ENCODE measurements at places on chromosomes 4 and X.
A peak's percentile ranks its signal among the peaks of the same experiment; 100 is the strongest.

DNA sequence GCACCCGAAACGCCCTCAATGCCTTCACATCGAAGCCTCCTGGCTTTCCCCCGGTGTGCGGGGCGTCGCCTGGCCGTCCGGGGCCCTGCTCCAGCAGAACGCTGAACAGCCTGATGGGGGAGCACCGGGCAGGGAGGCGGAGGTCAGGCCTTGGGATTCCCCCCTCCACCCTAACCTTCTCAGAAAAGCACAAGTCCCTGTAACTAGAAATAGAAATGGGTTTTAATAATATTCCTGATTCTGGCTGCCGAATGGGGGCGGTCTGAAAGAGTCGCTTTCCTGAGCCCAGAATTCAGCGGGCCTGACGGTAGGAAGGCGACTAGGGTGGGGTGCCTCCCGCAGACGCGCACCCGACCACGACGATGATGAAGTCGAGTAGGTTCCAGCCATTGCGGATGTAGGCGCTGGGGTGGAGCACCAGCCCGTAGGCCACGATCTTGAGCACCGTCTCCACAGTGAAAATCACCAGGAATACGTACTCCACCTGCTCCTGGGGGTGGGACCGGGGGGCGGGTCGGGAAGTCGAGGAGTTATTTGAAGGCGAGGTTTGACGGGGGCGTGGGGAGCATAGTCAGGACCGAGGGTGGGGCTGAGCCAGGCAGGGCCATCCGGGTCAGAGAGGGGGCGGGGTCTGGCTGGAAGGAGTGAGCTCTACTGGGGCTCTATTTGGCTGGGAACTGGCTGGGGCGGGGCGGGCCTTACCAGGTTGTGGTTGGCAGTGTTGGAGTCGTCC is 2.5 kb downstream of the CACNA1F start:
- H3K36me3 ChIP-seq = no peaks in the 10 kb centered on the region
- DNase-seq = peak; percentile 80
- peak overlapping the region; percentile 63 for H3K27ac ChIP-seq
- peak overlapping the region; percentile 38 for H3K4me3 ChIP-seq
- no peaks in the 10 kb centered on the region for H3K27me3 ChIP-seq
- no peaks in the 10 kb centered on the region for H3K4me1 ChIP-seq

DNA sequence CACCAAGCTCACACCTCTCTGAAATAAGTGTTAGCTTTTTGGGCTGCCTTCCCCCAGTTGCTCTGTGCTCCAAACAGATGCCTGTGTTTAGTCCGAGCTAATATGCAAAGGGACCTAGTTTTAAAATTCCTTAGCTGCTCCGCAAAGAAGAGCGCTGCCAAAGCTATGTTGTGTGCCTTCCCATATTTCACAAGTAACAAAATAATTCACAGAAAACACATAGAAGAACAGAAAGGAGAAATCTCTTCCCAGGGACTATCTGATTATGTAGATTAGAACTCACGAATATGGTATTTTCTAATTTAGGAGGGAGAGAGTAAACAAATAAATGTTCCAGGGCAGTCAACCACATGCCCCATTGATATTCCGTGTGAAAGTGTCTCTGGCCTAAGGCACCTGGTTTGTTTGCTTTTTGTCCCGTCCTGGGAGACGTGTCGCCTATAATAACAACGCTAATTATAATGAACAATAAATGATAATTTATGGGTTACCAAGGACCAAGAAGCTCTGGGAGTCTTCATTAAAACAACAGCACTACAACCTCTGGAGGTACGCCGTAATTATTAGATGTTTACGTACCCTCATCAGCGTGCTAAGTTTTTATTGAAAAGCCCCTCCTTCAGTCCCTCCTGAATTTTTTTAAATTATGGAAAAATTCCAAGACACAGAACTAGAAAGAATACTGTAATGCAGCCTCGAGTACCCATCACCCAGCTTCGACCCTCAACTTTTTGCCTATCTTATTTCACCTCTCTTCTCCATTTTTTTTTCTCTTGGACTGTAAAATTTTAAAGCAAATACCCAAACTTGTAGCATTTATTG is 1.2 kb upstream of the CCNG2 start:
- H3K36me3 ChIP-seq = peaks cover 12% of the 10 kb centered on the region
- H3K27me3 ChIP-seq = no peaks in the 10 kb centered on the region
- peak overlapping the region; percentile 93 for H3K4me3 ChIP-seq
- no peak for DNase-seq
- peak overlapping the region; percentile 88 for H3K27ac ChIP-seq
- H3K4me1 ChIP-seq = no peaks in the 10 kb centered on the region

DNA sequence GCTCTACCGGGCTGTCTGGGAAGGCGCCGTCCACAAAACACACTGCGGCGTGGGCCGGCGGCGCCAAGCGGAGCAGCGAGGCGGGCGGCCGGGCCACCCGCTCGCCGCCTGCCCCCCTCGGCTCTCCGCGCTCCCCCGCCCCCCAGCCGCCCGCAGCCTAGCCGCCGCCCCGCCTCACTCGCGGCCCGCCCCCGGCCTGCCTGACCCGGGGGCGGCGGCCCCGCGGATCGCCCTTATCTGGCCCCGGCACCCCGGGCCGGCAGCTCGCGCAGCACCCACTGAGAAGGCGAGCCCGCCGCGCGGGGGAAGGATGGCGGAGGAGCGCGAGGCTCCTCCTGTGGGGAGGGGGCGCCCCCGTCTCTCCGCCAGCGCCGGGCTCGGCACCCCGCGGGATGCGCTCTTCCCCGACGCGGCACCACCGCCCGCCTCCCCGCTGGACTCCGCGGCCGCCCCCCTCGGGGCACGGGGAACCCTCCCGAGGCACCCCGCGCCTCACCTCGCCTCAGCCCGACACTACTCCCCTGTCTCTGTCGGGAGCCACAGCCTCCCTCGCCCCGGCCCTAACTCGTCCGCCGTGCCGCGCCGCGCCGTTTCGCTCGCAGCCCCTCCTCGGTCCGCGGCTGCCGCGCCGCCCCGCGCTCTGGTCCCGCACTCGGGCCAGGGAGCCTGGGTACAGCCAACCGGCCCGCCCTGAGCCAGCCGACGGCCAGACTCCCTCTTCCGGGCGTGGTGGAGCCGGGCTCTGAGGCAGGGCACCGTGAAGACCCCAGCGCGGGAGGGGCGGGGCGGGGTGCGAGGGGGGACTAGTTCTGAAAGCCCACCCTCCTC is 566 bp downstream of the ATP11C start:
- H3K4me3 ChIP-seq = peak overlapping the region; percentile 93
- peak; percentile 72 for DNase-seq
- no peaks in the 10 kb centered on the region for H3K27me3 ChIP-seq
- H3K4me1 ChIP-seq = no peaks in the 10 kb centered on the region
- H3K27ac ChIP-seq = peak overlapping the region; percentile 99

DNA sequence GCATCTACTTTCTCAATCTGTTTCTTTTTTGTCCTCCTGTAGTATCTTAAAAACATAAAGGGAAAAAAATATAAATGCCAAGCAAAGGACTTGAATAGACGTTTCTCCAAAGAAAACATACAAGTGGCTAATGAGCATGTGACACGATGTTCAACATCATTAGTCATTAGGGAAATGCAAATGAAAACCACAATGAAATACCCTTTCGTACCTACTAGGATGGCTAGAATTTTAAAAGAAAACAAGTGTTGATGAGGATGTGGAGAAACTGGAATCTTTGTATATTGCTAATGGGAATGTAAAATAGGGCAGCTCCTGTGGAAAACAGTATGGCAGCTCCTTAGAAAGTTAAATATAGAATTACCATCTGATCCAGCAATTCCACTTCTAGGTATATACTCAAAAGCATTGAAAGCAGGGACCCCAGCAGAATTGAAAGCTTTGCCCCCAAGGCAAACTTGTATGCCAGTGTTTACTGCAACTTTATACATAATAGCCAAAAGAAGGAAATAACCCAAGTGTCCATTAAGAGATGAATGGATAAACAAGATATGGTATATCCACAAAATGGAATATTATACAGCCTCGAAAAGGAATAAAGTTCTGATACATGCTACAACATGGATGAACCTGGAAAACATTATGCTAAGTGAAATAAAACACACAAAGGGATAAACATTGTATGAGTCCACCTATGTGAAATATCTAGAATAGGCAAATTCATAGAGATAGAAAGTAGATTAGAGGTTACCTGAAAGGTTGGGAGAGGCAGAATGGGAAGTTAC is 138.3 kb downstream of the SH3KBP1 start:
- no peak for DNase-seq
- no peaks in the 10 kb centered on the region for H3K27me3 ChIP-seq
- H3K36me3 ChIP-seq = no peaks in the 10 kb centered on the region
- no peak overlapping the region for H3K4me3 ChIP-seq
- H3K4me1 ChIP-seq = peaks cover 5% of the 10 kb centered on the region
- no peak overlapping the region for H3K27ac ChIP-seq

DNA sequence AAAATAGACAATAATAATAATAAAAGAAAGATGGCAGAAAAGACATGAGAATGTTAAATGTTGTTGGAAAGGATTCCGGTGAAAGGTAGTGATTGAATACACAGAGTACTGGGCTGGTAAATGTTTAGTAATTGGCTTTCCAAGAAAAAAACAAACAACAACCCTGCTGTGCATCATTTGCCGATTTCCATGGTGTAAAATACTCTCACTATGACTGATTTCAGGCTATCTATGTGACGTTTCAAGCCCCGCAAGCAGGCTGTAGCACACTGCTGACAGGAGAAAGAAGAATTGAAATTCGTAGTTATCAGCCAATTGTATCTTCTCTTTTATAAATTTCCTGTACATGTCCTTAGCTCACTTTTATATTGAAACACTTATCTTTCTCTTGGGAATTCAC is 13.6 kb upstream of the SEPTIN6 start:
- H3K4me1 ChIP-seq = no peaks in the 10 kb centered on the region
- H3K4me3 ChIP-seq = no peak overlapping the region
- H3K27me3 ChIP-seq = no peaks in the 10 kb centered on the region
- no peak for DNase-seq

- H3K36me3 ChIP-seq = peaks cover 44% of the 10 kb centered on the region
- no peak overlapping the region for H3K27ac ChIP-seq
- no peak overlapping the region for H3K4me3 ChIP-seq
- no peaks in the 10 kb centered on the region for H3K27me3 ChIP-seq
Measured at GRCh38 chr4:128862608-128863311, 53.3 kb downstream of the JADE1 start.

GRCh38 chr4:93759506-93759905 is 69.0 kb upstream of the ATOH1 start:
- H3K4me3 ChIP-seq = no peak overlapping the region
- H3K27me3 ChIP-seq = no peaks in the 10 kb centered on the region
- H3K36me3 ChIP-seq = no peaks in the 10 kb centered on the region
- peak overlapping the region; percentile 75 for H3K27ac ChIP-seq

- H3K27ac ChIP-seq = peak overlapping the region; percentile 9
- H3K4me3 ChIP-seq = no peak overlapping the region
- H3K36me3 ChIP-seq = no peaks in the 10 kb centered on the region
- peaks cover 4% of the 10 kb centered on the region for H3K4me1 ChIP-seq
Measured at GRCh38 chr4:141329174-141329569, 108.5 kb downstream of the ZNF330 start.

DNA sequence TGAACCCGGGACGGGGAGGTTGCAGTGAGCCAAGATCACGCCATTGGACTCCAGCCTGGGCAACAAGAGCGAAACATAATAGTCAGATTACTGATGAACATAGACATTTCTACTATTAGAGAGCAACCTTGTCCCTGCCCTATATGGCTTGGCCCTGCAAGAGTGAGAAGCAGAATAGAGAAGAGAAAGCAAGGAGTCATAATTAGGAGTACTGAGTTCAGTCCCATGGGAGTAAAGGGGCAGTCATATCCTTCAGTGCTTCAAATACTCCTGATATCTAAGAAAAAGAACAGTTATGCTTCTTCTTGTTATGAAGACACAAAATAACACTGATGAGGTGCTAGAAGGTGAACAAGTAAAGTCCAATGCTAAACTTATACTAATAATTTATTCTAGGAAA is 33.8 kb downstream of the CLDN2 start:
- H3K27ac ChIP-seq = no peak overlapping the region
- no peak overlapping the region for H3K4me3 ChIP-seq
- H3K4me1 ChIP-seq = no peaks in the 10 kb centered on the region
- H3K36me3 ChIP-seq = no peaks in the 10 kb centered on the region
- no peaks in the 10 kb centered on the region for H3K27me3 ChIP-seq

DNA sequence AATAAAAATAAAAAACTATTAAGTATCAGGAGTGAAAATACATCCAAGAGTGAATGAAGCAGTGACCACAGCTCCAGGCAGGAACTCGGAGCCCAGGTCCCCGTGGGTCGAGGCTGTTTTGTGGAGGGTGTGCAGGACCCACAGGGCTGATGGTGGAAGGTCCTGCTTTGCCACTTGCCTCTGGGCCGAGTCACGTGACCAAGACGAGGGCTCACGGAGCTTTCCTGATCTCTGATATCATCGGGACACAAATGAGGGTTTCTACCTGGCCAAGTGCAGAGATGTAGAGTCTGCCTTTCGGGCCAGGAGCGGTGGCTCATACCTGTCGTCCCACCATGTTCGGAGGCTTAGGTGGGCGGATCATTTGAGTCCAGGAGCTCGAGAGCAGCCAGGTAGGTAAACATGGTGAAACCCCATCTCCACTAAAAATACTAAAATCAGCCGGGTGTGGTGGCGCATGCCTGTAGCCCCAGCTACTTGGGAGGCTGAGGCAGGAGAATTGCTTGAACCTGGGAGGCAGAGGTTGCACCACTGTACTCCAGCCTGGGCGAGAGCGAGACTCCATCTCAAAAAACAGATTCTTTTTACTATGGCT is 7.2 kb downstream of the SLC25A6 start:
- peaks cover 59% of the 10 kb centered on the region for H3K36me3 ChIP-seq
- peak; percentile 43 for DNase-seq
- no peak overlapping the region for H3K4me3 ChIP-seq
- no peak overlapping the region for H3K27ac ChIP-seq
- H3K4me1 ChIP-seq = no peaks in the 10 kb centered on the region

GRCh38 chr4:19776929-19777328 is 474.8 kb upstream of the SLIT2 start:
- H3K27ac ChIP-seq = no peak overlapping the region
- no peak for DNase-seq
- no peaks in the 10 kb centered on the region for H3K36me3 ChIP-seq
- no peaks in the 10 kb centered on the region for H3K27me3 ChIP-seq

- H3K4me1 ChIP-seq = no peaks in the 10 kb centered on the region
- DNase-seq = no peak
- H3K27me3 ChIP-seq = no peaks in the 10 kb centered on the region
- H3K27ac ChIP-seq = no peak overlapping the region
- H3K4me3 ChIP-seq = no peak overlapping the region
Measured at GRCh38 chr4:3176367-3177229, 72.4 kb upstream of the MSANTD1 start.

DNA sequence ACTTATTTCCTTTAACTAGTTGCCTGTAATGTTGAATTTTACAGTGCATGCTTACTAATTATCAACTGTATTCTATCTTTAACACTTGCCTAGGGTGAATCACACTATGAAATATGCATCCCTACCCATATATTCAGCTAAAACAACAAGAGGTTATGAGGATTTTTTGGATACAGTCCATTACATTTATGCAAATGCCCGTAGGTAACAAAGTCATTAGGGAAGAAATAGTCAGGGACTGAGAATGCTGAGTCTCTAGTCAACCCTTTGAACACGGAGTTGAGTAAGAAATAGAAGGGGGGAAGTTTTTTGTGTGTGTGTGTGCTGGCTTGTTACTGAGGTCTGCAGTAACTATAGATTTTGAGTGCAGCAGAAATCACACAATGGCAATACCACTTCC is 26.1 kb upstream of the CBLL2 start:
- DNase-seq = no peak
- no peak overlapping the region for H3K4me3 ChIP-seq
- no peak overlapping the region for H3K27ac ChIP-seq
- no peaks in the 10 kb centered on the region for H3K4me1 ChIP-seq

Measured in Peyer's patch (tissue), 4 donors.